Amygdala (tissue), 56 donors: ENCODE measurements at places on chromosomes 12 and 14.

DNA sequence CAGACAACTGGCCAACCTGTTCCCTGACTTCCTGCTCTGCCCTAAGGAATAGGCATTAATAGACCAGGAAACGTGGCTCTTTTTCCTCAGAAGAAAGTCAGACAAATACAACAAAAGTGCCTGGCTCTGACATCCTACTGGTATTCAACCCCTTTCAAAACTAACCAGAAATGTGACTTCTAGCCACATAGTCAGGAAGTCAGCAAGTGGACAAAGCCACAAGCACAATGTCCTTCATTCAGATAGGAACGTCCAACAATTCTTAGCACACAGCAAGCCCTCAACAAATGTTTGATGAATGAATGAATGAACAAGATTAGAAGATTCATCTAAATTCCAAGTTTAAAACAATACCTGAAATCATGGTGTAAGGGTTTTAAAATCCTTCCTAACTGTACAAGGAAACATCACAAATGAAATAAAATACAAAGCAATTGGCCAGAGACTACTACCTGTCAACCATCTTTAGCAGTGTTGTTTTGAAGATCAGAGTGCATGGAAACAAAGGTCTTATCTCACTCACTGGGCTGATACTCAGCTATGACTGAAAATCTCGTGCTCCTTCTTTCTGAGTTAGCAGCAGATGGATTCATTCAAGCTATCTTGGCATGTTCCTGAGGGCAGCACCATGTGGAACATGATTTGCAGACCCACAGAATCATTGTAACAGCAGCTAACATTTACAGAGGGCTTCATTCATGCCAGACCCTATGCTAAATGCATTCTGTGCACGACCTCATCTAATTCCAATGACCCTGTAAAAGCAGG, 16.5 kb downstream of the APPL2 start:
- DNase-seq = no peak

DNA sequence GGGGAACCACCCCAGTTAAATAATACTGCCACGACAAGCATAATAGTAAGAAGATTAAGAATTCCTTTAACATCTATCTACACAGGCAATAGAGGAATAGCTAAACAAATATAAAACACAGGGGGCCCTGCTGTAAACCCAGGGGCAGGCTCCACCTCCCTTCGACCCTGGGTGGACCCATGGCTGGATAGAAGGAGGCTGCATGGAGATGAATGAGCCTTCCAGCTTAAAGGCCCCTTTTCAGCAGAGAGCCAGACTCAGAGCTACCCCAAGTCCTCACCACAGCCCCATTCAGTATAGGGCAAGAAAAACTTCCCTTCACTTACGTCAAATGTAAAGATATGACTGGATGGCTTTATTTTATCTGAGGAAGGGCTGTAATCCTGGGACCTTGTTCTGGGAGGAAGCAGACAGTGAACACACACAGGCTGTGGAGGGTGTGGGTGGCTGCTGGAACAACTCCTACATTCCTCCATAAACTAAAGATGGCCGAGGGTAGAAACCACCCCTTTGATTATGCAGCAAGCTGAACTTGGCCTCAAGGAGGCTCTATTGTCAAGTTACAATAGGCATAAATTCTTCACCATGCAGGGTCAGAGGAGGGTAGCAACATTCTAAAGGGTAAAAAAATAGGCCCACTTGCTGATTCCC, 30.4 kb downstream of the NUAK1 start:
- DNase-seq = no peak

- no peak for DNase-seq
These were observed 537.6 kb upstream of the TMEM132C start for GRCh38 chr12:127729381-127729780.

DNA sequence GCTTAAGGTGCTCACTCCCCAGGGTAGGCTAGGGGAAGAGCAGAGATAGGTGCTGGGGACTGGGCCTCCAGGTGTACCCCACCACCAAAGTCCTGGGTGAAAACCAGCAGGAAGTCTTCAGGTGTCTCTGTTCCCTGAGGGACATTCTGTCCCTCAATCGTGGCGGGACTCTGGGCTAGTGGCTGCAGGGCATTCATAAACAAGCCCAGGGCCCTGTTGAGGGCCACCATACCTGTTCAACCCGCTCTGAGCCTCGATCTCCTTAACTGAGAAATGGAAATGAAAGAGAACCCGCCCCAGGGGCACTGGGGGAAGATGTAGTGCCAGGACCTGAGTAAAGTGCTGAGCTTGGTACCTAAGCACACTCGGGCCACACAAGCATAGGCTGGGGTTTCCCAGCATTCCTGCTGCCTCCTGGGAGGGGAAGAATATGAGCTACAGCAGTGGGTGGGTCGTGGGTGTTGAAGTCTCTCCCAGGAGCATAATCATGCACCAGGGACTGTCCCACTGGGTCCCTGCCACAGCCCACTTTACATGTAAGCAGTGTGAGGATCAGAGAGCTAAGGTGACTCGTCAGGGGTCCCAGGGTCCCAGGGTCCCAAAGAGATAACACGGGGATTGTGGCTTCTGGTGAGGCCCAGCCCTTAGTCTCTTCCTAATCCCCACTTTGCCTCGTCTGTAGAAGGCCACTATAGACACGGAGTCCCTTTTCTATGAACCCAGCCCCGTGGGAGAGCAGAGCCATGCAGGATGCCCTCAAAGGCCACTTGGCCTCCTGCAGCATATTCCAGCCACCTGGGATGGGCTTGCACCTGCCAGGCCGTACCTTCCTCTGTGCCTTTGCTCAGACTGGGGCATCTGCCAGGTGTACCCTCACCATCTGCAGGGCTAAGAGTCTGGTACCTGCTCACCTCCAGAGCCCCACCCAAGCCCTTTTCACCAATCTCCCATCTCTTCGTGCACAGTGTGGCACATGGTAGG, 14.4 kb downstream of the FAM222A start:
- no peak for DNase-seq

GRCh38 chr12:116169071-116169470, 108.4 kb downstream of the MED13L start:
- DNase-seq = no peak

- no peak for DNase-seq
These were observed 120.5 kb downstream of the TBC1D30 start for GRCh38 chr12:64944966-64945365.

DNA sequence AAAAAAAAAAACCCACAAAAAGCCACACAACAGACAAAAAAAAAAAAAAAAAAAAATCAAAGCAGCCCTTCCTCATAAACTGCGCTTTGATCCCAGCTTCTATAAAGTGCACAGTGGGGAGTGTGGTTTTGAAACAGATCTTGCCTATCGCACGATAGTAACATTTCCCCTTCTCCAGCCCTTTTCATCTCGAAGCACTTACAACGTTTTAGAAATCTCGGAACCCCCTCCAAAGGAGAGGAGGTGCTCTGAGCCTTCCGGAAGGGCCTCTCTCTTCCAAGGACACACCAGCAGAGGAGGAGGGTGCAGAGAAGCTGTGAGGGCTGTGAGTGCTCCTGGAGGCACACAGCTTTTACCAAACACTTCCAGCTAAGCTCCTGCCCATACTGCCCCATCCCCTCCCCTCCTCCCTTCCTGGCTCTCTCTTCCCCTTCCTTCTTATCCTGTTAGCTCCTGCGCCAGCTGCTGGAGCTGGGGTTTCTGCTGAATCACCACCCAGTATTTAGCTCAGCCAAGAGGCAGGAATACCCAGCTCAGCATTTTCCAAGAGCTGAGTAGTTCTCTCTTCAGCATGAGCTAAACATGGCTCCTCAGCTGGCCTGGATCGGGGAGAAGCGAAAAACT, 28.4 kb downstream of the SLC7A8 start:
- DNase-seq = no peak

DNA sequence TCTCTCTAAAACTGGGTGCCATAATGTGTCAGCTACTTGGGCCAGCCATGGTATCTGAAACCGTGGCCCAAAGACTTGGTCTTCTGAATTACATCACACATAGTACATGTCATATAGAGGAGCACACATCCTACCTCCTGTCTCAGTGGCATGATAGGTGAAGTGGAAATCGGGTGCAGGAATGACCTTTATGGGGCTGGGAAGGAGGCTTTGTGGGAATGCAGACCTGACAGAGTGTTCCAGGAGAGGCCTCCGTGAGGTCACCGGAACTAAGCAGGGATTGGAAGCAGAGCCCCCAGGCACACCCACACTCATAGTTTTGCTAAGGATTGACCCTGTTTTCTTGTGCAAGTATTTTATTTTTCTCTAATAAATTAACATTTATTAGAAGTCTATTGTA, 82.6 kb downstream of the NTF3 start:
- no peak for DNase-seq

- no peak for DNase-seq
These were observed 8.8 kb upstream of the ACVRL1 start for GRCh38 chr12:51898506-51898905.

- no peak for DNase-seq
These were observed 52.7 kb downstream of the PTGER2 start for GRCh38 chr14:52366796-52367315.

GRCh38 chr14:26730929-26731618, 133.2 kb upstream of the NOVA1 start:
- no peak for DNase-seq

GRCh38 chr14:47208434-47208833, 467.0 kb downstream of the MDGA2 start:
- DNase-seq = no peak

GRCh38 chr12:123983822-123984485, 10.9 kb downstream of the ZNF664 start:
- DNase-seq = peak; percentile 49

GRCh38 chr12:91225316-91225715, 42.7 kb upstream of the DCN start:
- DNase-seq = no peak

DNA sequence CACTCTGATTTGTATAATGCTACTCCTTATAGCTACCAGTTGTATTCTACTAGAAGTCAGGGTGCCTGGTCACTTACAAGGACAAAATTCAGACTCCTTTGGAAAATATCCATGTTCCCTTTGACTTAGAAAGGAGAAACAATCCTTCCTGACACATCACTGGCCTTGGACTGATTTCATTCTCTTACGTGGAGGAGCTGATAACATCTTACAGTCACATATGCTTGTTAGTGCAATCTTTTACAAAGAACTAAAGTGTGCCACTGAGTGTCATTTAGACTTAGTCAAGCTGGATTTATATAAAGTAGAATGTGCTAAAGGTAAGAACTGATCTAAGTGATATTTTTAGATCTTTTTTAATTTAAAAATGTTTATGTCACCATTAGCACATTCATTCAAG, 131.0 kb upstream of the TMTC2 start:
- no peak for DNase-seq

- DNase-seq = no peak
These were observed 182.8 kb downstream of the ADGRD1 start for GRCh38 chr12:131136539-131136872.

DNA sequence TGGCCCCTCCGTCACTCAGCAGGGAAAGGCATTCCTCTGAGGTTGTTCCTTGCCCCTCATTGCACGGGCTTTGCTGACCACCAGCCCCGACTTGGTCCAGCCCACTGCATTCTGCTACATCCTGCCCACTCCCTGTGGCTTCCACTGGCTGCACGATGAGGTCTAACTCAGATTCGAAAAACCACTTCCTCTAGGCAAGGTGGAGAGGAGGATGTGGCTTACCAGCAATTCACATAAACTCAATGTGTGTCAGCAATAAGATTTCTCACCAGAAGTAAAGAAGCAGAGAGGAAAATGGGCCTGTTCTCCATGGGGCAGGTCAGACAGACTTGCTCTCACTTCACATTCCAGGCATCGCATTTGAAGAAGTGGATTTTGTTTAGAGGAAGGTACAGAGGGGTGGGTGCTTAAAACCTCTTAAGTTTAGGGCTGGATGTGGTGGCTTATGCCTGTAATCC, 14.7 kb downstream of the GPR68 start:
- DNase-seq = no peak

GRCh38 chr14:53273671-53274072, 120.5 kb upstream of the DDHD1 start:
- no peak for DNase-seq

- no peak for DNase-seq
These were observed 93.7 kb downstream of the KICS2 start for GRCh38 chr12:64128366-64128765.

DNA sequence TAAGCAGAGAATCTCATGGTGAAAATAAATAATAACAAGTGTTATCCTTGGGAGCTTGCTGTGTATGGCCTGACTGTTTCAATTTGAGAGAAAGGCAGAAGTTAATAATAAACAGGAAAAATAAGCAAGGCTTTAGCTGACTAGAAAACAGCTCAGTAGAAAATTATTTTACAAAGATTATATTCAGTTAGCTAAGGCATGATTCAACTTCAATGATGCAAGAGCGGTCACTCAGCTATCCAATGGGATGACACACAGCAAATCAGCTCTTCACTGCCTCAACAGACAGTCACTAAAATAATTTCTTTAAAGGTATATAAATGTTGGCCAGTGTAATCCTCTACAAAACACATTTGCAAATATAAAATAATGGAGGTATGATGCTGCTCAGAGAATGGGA, 18.6 kb downstream of the GSTZ1 start:
- no peak for DNase-seq

DNA sequence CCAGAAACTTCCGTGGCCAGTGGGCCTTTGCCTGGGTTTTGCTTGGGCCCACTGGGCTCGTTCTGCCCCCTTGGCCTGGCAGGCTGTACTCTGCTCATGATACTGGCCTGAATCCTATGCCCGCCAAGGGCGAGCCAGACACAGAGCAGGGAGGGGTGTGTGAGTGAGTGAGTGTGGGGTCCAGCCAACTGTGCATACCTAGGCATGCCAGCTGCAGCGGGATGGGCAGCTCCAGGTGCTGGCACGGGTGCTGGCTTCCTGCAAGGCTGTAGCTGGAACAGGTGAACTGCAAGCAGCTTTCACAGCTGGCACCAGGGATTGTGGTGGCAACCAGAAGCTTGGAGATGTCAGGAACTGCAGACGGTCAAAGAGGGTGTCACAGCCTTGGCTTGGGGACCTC, 1276.4 kb downstream of the SLC16A7 start:
- DNase-seq = no peak

- no peak for DNase-seq
These were observed 33.7 kb downstream of the NRDE2 start for GRCh38 chr14:90297876-90298629.

GRCh38 chr14:57982804-57983634, 117.1 kb upstream of the SLC35F4 start:
- DNase-seq = no peak

GRCh38 chr12:74791365-74791764, 253.7 kb downstream of the ATXN7L3B start:
- no peak for DNase-seq

- no peak for DNase-seq
These were observed 10.2 kb downstream of the SPRYD3 start for GRCh38 chr12:53068811-53069585.

DNA sequence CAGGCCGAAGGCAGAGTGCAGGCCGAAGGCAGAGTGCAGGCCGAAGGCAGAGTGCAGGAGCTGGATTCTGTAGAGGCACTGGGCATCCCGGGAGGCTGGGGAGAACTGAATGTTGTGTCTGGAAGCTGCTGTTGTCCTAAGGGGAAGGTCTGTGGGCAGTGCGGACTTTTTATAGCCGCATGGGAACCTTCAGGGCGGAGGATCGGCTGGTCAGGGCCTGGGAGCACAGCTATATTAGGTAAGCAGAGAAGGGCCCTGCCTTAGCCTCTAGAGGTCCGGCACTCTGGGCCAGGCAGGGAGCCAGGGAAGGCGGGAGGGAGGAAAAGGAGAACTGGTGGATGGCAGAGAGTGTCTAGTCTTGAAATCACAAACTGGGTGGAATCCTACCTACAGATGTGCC, 14.2 kb downstream of the CABP1 start:
- no peak for DNase-seq

- DNase-seq = no peak
These were observed 725.9 kb upstream of the MDGA2 start for GRCh38 chr14:48401321-48401720.

GRCh38 chr12:118044075-118044474, 16.9 kb downstream of the WSB2 start:
- no peak for DNase-seq
